ENCODE measurements at places on chromosomes 12 and 14.
A peak's percentile ranks its signal among the peaks of the same experiment; 100 is the strongest.

- no peak for DNase-seq
Measured at GRCh38 chr14:94748667-94749347, 21.1 kb downstream of the GSC start.

- no peak for DNase-seq
Measured at GRCh38 chr14:23033801-23034497, 751 bp downstream of the PSMB5 start.

DNA sequence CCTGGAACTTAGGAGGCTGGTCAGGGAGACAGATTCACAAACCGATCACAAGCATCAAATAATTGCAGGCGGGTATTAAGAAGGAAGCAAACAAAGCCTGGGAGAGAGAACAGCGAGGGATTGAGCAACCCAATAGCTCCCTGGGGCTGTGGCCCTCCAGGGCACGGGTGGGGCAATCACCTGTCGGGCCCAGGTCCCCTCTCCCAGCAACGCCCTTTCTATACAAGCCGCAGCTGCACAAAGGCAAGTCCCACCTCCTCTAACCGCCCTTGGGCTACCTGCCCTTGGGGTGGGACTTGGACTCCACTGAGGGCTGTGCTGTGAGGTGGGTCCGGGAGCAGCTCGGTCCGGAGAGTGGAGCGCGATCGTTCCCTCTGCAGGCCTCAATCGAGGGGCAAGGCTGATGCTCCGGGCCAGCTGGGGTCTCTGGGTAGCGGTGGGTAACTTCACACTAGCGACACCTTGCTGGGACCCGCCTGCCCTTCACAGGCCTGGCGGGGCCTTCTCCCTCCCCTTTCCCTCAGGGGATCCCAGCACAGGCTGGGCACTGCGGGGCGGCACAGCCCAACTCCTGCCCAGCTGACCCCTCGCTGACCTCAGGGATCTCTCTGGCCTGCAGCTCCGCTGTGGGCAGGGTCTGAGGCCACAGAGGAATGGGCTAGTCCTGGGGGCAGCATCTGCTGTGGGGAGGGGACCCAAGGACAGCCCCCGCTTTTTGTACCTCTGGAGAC lies 8.0 kb downstream of the PHB2 start:
- DNase-seq = peak; percentile 55

DNA sequence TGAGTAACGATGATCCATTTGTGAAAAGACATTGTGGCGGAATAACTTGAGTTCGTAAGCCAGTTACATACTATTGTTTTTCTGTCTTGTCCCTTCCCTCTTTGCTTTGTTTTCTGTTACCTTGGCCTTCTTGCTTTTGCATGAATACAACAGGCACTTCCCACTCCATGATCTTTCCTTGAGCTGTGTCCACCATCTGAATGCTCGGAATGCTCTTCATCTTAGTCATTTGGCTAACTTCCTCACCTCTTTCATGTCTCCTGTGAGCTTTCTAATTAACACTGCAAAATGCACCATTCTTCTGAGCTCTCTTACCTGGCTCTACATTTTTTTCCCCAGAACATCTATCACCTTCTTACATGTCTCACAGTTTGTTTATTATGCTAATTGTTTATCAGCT lies 10.0 kb downstream of the KNTC1 start:
- no peak for DNase-seq

DNA sequence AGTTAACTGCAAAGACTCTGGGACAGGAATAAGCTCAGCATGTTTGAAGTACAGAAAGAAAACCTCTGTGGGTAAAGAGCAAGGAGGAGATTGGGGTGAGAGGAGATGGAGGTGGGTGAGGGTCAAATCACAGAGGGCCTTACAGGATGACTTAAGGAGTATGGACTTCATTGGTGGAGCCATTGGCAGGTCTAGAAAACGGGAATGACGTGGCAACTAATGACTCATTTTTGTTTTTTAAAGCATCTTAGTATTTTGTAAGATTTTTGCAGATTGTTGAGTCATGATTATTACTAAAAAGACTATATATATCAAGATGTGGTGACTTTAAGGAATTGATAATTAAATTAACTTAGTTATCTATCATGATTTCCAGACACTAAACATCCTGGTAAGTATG lies 18.5 kb downstream of the UTP20 start:
- DNase-seq = no peak

- DNase-seq = no peak
Measured at GRCh38 chr12:44827832-44828438, 48.2 kb downstream of the NELL2 start.

DNA sequence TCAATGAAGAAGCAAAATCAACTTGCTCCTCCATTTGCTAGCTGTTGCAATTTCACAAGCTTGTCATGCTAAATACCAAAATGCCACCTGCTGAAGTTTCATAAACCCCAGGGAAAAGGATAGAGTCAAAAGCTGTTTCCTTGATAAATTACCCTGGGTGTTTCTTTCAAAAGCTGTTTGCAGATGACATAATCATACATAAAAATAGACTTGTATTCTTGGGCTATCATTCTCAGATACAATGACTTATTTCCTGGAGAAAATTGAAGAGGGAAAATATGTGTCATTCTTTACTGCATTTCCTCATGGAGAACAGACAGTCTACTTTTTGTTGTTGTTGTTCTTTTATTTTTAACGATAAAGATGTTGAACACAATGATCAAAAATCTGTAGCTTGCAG lies 119.2 kb downstream of the GALC start:
- no peak for DNase-seq

DNA sequence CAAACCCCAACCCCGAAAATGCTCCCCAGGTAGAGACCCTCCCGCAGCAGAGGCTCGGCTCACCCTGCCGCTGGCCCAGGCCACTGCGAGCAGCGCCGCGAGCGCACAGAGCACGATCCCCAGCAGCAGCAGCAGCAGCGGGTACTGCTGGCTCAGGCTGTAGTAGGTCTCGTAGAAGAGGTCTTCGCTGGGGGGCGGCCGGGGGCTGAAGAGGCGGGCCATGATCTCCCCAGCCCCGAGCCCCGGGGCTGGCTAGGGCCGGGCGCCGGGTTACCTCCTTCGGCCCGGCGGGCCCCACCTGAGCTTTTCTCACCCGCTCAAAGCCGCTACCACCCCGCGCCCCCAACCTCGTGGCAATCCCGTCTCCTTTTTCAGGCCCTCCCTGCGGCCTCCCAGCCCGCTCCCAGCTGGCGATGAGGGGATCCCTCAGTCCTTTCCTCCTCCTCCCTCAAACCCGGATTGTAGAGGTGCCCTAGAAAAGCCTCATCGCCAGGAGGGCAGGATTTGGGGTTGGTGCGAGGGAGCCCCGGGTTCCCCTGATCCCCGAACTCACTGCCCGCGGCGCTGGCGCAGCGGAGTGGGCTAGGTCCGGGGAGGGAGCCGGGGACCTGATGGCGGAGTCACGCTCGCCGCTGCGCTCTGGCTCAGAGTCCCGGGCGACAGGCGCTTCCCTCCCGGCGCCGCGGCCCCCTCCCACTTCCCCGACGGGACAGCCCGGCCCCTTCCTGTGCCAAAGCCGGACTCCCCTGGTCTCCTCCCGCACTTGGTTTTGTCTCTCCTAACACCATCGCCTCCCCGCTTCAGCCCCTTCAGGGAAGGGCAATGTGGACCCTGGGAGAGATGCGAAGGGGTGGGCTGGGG lies at the start of gene ADCY4:
TSS of gene ADCY4 (minus strand) at position 641 of the 861 bp plus-strand sequence. CDS start at position 222, 419 bp downstream.
- peak; percentile 90 for DNase-seq

DNA sequence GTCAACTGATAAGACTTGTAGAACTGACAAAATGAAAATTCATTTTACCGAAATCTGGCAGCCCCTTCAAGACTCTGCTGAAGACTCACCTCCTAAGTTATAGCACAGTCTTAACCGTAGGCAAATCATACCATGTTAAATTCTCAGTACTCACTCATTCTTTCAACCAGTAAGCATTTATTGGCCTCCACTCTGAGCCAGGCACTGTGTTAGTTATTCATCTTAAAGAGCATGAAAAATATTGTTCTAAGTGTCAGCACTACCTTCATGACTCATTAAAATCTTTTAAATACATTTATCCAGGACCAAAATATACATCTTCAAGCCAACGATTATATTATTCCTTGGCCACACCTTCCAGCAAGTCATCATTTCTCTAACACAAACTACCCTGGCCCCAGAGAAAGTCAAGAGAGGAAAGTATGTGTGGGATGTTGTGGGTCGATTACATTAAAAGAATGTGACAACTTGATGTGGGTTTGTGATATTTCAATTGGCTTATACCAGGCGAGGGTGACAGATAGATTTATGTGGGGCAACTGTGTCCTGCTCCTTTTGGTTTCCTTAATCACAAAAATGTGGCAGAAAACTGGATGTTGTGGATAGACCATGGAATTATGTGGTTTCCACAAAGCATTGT lies 55.0 kb downstream of the TMEM30B start:
- no peak for DNase-seq

- no peak for DNase-seq
Measured at GRCh38 chr12:11508699-11509098, 113.3 kb upstream of the PRB2 start.

- peak; percentile 91 for DNase-seq
Measured at GRCh38 chr12:124679533-124680371, 112.3 kb upstream of the NCOR2 start.

DNA sequence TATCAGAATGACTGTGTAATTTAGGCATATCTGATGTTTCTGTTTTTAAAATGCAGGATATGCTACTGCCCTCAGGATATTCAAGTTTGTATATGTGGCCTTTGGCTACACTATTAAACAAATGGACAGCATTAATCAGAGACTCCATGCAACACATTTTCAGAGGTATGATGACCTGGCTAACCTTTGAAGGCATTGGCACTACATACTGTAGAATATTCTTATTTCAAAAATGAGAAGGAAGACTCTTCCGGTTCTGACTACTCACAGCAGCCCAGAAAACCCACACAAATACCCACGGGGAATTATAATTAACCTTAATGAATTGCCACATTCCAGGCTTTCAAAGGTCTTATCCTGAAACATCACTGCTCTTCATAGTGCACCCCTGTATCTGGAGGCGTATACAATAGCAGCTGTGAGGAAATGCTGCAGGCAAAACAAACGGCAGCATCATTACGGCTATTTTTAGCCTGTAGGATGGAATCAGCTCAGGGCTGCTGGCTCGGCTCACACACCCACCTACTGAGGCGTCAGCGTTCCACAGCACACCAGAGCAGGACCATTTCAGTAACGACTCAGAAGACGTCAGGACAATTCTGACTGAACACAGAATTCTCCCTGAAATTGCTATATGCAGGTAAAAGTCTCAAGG lies 648.5 kb downstream of the RPS29 start:
- no peak for DNase-seq

GRCh38 chr14:92696366-92696765 lies 52.1 kb downstream of the LGMN start:
- DNase-seq = no peak

- no peak for DNase-seq
Measured at GRCh38 chr12:130709151-130709970, 6.7 kb downstream of the RIMBP2 start.

DNA sequence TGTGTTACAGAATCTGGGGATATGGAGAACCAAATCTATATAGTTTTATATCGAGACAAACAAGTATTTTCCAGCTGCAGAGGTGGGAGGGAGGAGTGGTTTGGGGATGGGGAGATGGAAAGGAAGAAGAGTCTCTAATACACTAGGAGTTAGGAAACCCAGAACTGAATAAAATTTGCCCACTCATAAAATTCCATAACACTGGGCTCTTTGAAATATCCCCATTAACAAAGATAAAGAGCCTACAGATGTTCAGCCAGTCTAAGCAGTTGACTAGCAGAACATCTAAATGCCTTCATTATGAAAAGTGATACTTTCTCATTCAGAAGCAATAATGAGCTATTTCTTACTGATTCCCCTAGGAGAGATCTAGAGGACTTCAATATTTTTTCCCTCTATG lies 151.7 kb upstream of the GZMB start:
- DNase-seq = no peak

DNA sequence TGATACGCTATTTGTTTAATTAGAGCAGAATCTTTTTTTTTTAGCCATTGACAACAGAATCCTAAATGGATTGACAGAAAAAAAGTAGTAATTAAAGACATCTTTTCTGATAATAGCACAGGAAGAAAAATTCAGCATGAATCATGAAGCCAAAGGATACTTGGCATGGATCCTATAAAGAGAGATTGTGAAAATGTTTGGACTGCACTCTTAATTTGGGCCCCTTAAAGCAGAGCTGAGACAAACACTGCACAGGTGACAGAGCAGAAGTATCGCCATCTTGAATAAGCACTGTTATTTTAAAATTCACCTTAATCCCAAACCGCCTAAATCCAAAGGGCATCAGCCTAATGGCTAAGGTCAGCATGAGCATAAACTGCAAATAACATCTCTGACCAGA lies 48.8 kb upstream of the SEL1L start:
- no peak for DNase-seq

GRCh38 chr14:88682495-88683114 lies 110.1 kb downstream of the EML5 start:
- no peak for DNase-seq

GRCh38 chr14:26200687-26201086 lies 397.1 kb downstream of the NOVA1 start:
- DNase-seq = no peak

DNA sequence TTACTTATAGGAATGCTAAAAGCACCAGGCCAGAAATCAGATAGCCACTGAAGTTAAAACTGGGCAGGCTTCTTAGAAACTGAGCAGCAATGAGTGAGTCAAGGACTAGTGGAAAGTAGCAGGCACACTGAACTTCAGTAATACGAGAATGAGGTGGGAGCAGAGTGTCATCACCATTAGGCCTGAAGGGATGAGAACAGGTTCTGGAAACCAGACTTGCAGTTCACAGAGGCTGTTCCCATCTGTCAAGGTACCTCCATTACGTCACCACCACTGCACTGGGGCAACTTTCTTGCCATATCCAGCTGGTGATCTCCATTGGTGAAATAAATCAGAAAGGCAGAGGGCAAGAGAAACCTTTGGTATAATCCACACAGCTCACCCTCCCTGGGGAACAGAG lies 15.6 kb downstream of the ZNF10 start:
- DNase-seq = no peak

DNA sequence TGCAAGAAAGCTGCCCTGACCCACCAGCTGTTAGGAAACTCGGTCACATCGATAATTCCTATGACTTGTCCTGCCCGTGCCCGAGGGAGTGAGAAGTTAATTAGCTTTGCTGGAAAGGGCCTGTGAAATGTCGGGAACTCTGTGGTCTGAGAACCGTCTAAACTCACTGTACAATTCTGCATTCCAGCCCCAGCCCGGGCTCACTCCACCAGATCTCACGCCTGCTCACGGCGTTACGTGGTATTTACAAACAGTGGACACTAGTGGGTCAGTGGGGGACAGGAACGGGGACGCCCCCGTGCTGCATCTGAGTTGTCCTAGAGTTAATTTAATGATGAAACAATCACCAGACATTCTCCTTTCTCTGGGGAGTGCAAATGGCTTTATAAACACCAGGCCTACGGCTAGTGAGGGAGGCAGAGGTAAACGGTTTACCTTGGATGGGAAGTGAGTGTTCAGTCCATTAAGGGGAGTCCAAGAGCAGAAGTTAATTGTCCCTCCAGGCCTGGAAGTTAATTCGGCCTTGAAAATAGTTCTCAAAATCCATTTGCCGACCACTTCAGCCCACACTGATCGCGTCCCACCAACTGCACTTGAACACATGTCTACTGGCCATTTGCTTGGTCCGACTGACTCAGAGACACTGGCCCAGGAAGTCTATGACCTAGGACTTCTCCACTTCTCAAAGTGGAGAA lies 93.5 kb upstream of the MED13L start:
- DNase-seq = no peak

GRCh38 chr12:25421651-25422167 lies 131.4 kb downstream of the LMNTD1 start:
- DNase-seq = no peak

GRCh38 chr14:31927348-31927832 lies 149.7 kb upstream of the ARHGAP5 start:
- no peak for DNase-seq

- no peak for DNase-seq
Measured at GRCh38 chr12:116194935-116195431, 82.5 kb downstream of the MED13L start.

- no peak for DNase-seq
Measured at GRCh38 chr12:29662734-29663323, 120.9 kb downstream of the TMTC1 start.
